ENCODE measurements at places on chromosomes 4 and X.

DNA sequence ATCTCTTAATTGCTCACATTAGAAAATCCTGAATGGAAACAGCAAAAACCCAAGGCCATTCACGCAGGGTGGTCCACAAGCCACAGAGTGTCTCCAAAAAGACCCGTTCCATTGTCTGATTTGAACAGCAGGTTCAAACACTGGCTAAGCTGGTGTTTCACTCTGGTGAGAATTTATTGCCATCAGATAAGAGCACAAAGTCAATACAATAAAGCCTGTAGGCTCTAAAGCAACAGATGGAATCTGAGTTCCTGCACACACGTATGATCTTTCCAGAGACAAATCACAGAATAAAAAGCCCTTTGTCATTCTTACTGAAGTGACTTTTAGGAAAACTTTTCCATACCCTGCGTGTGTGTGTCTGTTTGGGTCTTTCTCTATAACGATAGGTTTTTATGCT lies 5.1 kb upstream of the SFRP2 start:
- DNase-seq = no peak

- no peak for DNase-seq
Measured at GRCh38 chr4:107044170-107044569, 8.1 kb upstream of the DKK2 start.

DNA sequence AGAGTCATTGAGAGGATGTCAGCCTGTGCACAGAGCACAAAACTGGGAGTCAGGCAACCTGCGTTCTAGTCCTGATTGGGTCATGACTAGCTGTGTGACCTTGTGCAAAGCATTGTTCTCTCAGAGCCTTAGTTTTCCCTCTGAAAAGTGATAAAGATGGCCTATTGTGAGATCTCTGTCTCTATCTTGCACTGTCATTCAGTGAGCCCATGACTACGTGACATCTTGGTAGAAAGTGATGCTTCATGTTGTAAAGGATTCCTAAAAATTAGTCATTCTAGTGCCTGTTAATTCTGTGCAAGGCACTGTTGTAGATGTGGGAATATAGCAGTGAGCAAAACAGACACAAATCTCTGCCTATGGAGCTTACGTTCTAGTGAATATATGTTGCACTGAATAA lies 2.5 kb downstream of the PGRMC1 start:
- DNase-seq = no peak

- no peak for DNase-seq
Measured at GRCh38 chr4:142683503-142683902, 162.6 kb downstream of the INPP4B start.

DNA sequence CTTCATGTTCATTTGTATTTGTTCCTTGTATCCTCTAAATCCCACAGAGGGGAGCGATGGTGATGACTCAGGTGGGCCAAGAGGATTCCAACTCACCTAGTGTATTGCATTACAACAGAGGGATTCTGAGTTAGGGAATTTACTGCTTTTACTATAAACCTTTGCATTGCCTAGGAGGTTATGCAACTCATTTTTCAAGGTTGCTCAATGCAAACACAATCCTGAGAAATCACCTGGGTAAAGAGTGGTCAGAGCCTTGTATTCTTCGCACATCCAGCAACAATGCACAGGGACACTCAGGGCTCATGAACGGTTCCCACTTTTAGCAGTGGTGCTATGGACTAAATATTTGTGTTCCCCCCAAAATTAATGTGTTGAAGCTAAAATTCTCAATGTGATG lies 28.6 kb upstream of the LSM6 start:
- DNase-seq = no peak

GRCh38 chr4:109041463-109042360 lies 260.7 kb downstream of the COL25A1 start:
- DNase-seq = no peak

DNA sequence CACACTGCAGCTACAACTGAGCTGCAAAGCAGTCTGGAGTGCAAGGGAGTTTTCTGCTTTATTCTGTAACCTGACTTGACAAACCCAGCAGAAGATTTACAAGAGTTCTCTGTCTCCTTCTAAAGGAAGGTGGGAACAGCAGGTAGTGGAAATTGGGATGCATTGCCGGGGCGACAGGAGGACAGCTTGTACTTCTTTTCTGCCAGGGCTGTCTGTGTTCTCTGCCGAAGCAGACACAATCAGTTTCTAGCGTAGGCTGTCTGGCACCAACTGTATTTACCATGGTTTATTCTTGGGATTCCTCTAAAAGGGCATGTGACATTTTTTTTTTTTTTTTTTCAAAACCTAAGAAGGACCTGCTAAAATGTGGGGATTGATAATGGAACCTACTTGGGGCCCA lies 190.8 kb upstream of the GK2 start:
- DNase-seq = no peak

DNA sequence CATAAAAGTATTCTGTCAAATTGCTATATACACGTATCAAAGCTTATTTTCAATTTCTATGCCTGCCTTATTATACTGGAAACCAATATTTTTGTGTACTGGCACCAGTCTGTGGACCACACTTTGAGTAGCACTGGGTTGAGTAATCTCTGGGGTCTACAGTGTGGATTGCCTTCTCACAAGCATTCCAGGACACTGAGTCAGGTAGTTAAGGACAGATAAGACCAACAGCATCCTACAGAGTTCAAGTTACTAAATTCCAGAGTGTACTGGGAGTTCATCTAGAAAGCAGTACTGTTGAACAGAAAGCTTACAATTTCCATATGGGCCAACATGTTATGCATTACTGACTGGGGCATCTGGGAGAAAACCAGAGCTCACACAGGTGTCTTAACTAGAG lies 61.8 kb downstream of the VMA21 start:
- DNase-seq = no peak

DNA sequence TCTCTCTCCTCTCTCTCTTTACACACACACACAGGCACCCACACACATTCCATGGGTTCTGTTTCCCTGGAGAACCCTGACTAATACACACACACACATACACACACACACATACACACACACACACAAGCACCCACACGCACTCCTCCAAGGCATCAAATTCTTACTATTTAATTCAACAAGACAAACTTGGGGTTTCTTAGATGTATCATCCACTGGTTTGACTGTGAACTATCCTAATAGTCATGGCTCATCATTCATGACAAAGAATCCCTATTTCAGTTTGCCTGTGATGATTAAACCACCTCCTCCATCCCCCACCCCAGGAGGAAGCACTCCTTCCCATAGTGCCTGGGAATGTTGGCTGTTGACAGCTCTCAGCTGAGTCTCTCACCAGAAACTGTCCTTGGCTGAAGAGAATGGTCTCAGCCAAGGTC lies 98.2 kb downstream of the USP46 start:
- DNase-seq = no peak

DNA sequence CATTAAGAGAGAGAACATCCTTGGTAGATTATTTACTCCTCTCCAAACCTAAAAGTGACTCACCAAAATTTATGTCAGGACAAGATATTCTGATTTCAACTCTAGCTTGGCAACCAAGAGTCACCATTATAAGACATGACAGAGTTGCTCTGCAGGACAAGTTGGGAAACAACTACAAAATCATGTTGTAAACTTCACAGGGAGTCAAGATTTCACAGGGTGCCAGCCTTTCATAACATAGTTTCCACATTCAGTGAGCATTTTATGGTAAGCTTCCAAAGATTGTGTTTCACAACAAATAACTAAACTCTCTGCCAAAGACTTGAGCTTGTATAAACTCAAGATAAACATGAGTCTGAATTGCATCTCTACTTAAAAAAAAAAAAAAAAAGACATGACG lies 121.0 kb upstream of the DIAPH2 start:
- no peak for DNase-seq

GRCh38 chr4:113255628-113256027 lies 206.2 kb downstream of the ANK2 start:
- DNase-seq = no peak

DNA sequence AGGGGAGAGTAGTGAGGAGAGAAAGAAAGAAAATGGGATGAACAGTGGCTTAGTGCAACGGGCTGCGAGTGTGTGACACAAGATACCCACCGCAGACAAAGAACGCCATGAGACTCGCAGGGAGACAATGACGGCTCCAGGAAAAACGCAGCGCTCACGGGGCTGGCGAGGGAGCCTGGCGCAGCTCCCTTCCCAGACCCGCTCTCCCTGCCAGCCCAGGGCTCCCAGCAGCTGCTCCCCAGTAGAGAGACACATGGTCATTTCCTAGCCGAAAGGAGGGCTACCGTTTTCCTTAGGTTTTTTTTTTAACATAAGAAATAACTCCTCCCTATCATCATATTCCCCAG lies 149.5 kb downstream of the MAML3 start:
- peak; percentile 60 for DNase-seq

DNA sequence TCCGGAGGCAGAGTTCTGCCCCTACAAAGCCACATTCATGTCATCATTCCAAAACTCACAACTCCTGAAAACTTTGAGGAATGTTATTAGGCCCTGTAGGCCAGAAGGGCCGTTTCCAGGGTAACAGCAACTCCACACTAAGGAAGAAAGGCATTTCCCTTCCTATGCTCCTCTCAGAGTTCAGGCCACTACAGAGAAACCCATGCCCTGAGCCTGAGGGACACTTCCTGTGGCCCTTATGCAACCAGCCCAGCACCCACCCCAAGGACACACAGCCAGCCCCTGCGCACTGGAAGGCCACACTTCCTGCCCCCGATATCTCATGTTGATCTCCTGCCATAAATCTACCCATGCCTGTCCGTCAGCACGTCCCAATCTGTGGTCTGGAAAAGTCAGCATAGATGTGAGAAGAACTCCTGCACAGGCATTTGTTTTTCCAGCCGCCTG lies 289.3 kb downstream of the BCOR start:
- no peak for DNase-seq

- no peak for DNase-seq
Measured at GRCh38 chr4:184782731-184783373, 42.9 kb downstream of the ACSL1 start.

GRCh38 chr4:156756118-156756517 lies 215.5 kb downstream of the PDGFC start:
- DNase-seq = no peak

DNA sequence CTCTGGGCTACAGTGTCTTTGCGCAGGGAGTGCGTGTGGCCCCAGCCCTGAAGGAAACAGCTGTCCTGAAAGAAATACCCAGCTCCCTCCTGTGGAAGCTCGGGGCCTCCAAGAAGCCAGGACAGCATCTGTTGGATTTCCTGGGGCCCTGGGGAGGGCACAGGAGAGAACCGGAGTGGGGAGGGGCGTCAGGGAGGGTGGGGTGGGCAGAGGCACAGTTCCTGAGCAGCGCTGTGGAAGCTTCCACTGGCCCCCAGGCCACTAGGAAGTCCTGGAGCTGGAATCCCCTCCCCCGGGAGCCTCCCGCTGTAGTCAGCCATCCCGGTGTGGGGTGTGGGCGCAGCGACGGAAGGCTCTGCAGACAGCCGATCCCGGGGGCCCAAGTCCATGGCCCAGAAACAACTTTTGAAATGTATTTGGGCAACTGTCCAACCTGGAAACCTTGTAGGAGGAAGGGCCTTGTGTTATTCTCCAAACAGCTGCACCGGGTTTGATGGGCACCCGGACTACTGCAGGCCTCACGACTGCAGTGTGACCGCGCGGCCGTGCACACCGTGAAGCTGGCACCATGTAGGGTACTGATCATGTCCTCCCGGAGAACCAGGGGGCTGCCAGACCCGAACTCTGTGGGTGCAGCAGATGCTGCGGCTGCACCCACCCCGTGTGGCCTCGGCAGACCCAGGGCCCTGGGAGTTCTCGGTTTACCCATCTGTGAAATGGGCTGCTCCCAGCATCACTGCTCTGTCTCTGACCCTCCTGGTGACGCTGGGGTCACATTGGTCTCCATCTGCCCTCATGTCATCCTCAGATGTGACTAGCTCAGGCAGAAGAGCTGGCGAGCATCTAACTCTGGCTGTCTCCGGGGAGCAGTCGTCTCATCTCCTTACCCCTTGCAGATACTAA lies 68.5 kb upstream of the HMX1 start:
- no peak for DNase-seq

- DNase-seq = no peak
Measured at GRCh38 chrX:37701588-37701987, 16.0 kb downstream of the XK start.

GRCh38 chrX:41596596-41596995 lies 92.2 kb upstream of the GPR34 start:
- DNase-seq = no peak

- DNase-seq = no peak
Measured at GRCh38 chr4:88308587-88308986, 24.2 kb upstream of the PPM1K start.

DNA sequence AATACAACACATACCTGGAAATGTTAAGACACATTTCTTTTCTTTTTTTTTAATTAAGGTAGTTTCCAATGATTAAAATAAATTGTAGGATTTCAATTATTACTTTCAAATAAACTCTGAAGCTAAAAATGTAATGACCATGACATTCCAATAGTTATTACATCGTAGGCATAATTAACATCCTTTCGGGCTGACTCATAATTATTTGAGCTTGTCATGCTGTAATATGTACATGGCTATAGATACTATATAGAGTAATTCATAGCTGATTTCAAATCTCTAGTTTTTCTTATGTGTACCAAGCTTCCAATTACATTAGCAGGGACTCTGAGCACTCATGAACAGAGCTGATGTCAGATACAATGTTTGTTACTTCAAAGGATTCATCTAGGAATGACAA lies 125.7 kb upstream of the GABRG1 start:
- no peak for DNase-seq

GRCh38 chrX:145393702-145394235 lies 146.5 kb downstream of the SPANXN1 start:
- DNase-seq = no peak

- DNase-seq = no peak
Measured at GRCh38 chr4:106317815-106318214, 1.5 kb downstream of the AIMP1 start.

DNA sequence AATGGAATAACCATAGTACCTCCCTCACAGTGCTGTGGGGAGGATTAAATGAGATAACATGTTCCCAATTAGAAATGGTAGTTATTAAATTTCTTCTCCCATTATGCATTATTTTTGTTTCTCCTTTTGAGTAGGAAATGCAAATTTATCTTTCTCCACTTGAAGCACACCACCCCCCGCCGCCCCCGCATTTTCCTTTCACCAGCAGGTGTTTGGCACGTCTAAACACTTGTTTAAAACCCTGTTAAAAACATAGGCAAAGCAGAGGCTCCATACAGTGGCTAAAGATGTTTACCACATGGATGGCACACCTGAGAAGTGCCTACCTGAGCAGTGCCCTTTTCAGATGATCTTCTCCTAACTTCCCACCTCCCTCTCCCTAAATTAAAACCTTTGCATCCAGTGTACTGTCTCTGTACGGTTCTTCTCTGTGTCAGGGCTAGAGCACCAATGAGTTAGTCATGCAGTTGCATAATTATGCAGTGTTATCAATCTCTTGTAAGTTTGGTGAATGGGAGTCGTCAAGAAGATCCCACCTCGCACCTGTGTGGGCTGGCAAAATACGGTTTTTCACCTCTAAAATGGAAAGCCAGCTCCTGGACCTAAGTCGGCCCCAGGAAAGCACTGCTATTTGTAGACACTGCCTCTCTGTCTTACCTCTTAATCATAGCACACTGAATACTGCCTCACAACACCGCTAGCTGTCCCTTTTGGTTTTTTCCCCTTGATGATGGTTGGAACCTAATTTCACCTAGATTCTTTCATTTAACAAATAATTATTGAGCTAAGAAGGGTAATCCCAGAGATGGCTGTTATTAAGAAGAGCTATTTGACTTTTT lies 122.0 kb downstream of the CT47B1 start:
- no peak for DNase-seq

- DNase-seq = peak; percentile 10
Measured at GRCh38 chr4:95155759-95156451, 392.9 kb downstream of the UNC5C start.

- DNase-seq = no peak
Measured at GRCh38 chr4:88616275-88617150, 24.2 kb downstream of the HERC3 start.

Data from NCI-H1105 treated with DMSO at 0.1 percent for 48 hours (cell line).